ENCODE measurements at places on chromosomes 13 and 19.
A peak's percentile ranks its signal among the peaks of the same experiment; 100 is the strongest.

DNA sequence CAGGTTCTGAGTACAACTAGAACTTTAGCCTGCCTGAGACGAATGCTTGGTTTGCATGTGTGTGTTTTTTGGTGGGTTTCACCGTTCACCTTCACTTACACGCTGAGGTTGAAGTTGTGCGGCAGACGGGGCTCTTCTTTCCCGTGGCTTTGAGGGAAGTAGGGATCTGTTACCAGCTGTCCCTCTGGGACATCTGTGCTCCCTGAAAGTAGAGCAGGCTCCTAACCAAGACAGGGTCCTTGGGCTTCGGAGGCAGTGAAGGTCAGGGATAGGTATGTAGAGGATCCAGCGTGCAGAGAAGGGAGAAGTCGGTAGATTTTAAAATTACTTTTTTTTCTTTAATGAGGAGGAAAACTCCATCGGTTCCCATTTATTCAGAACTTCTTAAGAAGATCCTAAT is 48.7 kb downstream of the ZNF536 start:
- no peak for DNase-seq

DNA sequence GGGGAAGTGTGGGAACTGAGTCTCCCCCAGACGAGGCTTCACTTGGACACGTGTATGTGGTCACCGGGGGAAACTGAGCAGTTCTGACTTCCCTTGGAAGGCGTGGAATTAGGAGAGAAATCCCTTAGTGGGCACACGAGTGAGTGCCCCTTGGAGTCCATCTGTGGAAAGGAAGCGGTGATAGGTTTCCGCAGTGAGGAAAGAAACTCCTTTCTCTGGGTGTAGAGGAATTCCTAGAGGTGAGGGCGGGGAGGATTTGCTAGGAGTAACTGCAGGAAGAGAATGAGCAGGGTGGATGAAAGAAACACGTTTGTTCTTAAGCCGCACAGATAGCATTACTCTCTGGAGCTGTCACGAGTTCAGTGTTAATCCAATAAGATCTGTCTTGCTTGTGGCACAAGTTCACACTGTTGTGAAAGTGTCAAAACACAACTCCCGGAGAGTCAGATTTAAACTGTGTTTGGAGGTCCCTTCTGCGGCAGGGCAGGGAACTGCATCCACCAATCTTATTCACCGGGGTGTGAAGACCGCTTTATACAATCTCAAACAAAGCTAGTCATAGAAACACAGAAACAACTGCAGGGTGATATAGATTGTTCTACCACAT is 1.2 kb downstream of the KL start:
- DNase-seq, result peak; percentile 58

DNA sequence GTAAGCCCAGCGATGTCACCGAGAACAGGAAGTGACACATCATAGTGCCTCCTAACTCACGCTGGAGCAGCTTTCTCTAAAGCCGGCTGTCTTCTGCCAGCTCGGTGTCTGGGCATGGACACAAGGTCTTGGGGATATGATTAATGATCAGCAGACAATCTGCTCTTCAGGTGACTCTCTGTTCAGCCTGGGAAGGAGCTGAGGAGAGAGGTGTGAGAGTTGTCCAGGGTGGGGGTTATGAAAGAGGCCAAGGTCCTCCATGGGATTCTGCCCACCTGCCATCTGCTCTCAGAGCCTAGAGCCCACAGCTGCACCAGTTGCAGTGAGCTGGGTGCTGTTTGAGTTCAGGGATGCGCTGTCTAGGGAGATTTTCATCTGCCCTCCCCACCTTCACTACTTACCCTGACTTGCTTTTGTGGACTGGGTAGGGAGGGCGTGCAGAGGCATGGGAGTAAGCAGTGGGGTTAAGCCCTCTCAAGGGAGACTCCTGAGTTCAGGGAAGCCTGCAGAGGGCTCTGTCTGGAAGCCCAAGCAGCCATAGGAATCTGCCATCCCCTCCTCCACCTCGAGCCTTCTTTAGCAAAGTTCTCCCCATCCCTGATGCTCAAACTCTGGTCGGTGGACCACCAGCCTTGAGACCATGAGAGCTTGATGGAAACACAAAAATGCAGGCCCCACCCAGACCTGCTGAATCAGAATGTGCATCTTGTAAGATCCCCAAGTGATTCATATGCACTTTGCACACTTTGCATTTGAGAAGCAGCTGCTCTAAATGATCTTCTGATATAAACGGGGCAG is 539.7 kb downstream of the RFC3 start:
- DNase-seq, result no peak

GRCh38 chr13:110268576-110269185 is 38.3 kb downstream of the COL4A1 start:
- no peak for DNase-seq

DNA sequence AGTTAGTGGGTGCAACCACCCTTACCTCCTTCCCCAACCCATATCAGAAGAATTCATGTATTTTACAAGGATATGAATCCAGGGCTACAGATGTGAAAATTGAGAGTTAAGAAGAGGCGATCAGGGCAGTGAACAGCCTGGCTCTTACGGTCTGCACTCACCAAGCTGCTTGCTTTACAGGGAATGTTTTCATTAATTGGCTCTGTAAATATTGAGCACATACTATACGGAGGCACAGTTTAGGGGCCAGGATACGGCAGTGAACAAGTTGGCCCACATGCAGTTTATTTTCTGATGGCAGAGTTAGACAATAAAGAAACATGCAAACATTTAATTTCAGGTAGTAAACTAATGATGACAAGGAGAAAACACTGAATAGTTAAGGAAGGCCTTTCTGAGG is 6.4 kb downstream of the POLR1D start:
- DNase-seq, result no peak

- no peak for DNase-seq
Observed at GRCh38 chr13:38902551-38902950, 88.1 kb downstream of the STOML3 start.

DNA sequence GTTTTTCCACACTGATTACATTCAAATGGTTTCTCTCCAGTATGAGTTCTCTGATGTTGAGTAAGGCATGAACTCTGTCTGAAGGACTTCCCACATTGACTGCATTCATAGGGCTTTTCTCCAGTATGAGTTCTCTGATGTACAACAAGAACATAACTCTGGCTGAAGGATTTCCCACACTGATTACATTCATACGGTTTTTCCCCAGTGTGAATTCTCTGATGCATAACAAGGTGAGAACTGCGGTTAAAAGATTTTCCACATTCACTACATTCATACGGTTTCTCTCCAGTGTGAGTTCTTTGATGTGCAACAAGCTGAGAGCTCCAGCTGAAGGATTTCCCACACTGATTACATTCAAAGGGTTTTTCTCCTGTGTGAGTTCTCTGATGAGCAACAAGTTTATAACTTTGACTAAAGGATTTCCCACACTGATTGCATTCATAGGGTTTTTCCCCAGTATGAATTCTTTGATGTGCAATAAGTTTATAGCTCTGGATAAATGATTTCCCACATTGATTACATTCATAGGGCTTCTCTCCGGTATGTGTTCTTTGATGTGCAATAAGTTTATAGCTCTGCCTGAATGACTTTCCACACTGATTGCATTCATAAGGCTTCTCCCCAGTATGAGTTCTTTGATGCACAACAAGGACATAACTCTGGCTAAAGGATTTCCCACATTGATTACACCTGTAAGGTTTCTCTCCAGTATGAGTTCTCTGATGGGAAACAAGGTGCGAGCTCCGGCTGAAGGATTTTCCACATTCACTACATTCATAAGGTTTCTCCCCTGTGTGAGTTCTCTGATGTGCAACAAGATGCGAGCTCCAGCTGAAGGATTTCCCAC is 23.5 kb downstream of the ZNF180 start:
- DNase-seq, result no peak

DNA sequence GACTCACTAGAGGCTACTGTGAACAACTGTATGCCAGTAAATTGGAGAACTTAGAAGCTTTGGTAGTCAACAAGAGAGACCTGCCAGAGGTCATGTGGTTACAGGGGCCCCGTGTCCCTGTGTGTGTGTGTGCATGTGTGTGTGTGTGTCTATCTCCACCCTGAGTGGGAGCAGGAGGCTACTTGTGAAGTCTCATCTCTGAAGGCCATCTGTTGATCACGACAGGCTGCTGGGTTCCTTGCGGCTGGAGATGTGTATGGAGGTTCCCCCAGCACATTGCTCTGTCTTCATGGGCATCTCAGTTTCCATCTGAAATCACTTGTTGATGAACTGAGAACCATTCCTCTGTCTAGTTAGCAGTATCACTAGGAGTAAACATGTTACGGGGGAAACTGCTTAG is 58.2 kb upstream of the TEX29 start:
- DNase-seq, result no peak

DNA sequence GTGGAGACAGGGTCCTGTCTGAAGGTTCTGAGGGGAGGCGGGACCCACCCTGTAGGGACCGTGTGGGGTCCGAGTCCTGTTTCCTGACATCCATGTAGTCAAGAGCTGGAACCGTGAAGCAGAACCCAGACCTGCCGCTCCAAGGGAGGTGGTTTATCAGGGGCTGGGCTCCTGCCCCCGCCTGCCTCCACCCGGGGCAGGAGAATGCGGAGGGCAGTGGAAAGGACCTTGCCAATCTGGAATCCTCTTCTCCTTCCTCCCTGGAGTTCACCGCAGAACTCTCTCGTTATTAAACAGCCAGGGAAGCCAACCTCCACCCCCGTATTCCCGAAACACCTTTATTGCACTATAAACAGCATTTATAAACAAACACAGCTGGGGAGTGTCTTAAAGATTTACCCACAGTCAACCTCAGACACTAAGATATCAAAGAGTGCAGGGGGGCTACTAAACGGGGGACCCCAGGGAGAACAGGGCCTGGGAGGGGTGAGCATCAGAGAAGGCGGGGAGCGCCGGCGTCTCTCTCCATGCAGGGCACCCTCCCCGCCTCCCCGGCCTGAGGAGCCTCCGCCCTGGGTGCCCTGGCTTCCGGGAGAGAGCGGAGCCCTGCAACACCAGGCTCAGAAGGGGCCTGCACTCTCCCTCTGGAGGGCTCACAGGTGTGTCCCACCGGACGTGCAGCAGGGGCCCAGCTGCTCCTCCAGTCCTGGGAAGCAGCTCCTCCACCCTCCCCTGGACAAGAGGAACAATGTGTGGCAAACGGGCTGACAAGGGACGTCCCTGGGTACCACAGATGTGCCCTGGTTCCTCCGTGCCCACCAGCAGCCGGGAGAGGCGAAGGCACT is 3.6 kb downstream of the C2CD4C start:
- DNase-seq, result peak; percentile 15

DNA sequence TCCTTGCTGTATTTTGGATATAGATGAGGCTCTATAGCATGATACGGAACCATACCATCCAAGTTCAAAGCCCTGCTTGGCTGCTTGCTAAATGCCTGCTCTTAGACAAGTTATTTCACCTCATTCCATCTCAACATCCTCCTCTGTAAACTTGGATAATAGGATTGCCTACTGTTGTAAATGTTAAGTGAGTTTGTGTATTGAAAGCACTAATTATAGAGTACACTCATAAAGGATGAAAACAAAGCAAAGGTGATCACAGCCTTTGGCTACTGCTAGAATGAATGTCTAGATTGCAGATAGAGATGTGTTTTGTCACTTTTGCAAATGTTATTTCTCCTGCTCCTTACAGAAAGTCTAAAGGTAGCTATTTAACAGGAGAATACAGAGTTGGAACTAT is 34.3 kb upstream of the STARD13 start:
- no peak for DNase-seq

DNA sequence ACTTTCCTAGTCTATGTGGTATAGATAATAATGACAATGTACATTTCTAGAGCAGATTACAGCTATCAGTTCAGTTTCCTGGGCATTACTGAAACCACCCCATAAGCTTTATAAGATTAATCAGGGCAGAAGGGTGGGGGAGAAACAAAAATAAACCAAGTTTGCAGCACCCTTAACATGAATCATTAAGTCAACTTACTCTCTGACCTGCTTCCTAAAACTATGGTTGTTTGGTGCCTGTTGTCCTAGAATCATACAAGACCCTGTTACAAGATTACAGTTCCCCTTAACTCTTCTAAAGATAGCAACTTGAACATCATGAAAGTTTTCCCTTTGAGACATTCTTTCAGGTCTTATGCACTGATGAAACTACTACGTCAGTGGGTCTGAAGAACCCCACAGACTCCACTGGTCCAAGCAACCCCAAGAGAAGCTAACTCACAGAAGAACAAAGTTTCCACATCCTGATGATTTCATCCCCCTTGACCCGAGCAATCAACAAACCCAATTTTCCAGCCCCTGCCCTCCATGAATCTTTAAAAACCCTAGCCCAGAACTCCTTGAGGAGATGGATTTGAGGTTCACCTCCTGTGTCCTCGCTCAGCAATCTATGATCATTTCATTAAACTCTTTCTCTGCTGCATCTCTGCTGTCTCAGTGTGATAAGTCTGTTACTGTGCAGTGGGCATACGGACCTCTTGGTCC is 336.5 kb downstream of the FOXO1 start:
- DNase-seq, result no peak

- DNase-seq, result no peak
Observed at GRCh38 chr13:27113436-27113835, 58.2 kb downstream of the USP12 start.

GRCh38 chr13:26012995-26013394 is 38.8 kb downstream of the SHISA2 start:
- DNase-seq, result no peak

DNA sequence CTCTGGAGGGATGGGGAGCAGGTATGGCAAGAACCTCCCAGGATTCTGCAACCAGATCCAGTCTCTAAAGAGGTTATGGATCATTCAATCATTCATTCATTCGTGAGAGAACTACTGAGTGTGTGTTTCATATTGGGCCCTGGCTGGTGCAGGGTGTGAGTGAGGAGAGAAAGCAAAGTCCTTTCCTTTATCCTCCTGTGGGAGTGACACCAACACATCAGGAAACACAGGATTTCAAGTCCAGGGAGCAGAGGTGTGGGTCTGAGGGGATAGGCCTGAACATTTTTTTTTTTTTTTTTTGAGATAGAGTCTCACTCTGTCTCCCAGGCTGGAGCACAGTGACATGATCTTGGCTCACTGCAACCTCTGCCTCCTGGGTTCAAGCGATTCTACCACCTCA is 3.3 kb downstream of the CEACAM1 start:
- no peak for DNase-seq

GRCh38 chr19:38263689-38264485 is 486 bp upstream of the SPINT2 start:
- peak; percentile 64 for DNase-seq

GRCh38 chr13:46893798-46894560 is 2.9 kb downstream of the HTR2A start:
- peak; percentile 80 for DNase-seq

GRCh38 chr13:59086147-59086546 is 1077.6 kb downstream of the DIAPH3 start:
- no peak for DNase-seq

Data from femur (tissue), 1 donor.